Astrocyte of the spinal cord (primary cell): ENCODE measurements at places on chromosomes 3 and 15.

GRCh38 chr15:48861813-48862431 lies 16.0 kb upstream of the EID1 start:
- peak; percentile 77 for DNase-seq

DNA sequence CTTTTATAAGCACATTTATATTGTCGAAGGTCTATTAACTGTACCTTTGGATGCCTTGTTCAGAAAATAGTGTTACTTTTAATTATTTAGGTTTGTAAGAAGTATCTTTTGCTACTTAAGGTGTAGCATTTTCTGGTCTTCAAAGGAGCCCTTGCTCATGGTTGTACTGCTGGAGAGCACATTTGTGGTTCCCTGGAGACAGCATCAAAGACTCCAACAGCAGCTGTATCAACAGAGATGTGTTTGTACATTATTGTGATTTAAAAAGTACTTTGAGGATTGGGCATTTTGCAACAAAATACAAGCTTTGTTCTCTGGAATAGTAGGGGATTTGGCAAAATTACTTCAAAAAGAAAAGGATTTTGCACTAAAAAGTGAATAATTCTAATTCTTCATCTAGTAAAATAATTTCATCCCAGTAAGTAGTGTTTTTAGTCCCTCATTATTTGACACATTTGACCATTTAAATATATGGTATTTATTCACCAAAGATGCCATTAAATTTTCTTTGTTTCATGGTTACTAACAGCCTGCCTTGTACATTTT lies 16.5 kb downstream of the TBC1D23 start:
- DNase-seq: peak; percentile 59

GRCh38 chr3:126516936-126517290 lies 660 bp downstream of the UROC1 start:
- DNase-seq: no peak

DNA sequence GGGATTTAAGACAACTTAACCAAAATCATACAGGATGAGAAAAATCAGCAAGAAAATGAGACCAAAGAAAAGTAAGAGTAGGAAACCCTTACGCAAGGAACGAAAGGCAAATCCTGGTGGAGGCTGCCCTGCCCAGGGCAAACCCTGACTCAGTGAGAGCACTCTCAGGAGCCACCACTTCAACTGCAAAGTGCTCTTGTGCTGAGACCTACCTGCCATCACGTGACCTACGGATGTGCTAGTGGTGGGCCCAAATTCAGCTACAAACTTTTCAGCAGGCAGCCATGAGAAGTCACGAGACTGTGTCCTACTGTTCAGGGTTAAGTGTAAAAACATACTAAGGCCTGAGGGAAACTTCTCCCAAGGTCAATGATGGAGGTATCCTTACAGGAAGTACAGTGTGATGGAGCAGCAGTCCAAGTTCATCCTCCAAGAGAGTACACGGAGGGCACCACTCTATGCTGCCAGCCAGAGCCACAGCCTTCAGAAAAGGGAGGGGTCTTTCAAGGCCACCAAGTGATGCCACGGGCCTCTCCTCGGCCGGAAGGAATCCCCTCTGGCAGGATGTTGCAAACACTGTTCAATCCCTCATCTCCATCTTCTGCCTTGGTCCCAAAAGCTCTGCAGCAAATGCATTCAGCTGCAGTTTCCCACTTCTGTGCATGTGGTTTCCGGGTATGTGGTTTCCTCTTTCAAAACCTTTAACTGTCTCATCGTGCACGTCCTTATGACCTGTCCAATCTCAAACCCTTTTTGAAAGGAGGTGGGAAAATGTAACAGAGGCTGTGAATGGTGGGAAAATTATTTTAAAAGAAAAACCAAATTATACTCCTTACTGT lies 9.5 kb downstream of the CHSY1 start:
- peak; percentile 69 for DNase-seq

GRCh38 chr15:69631005-69631404 lies 178.4 kb downstream of the RPLP1 start:
- no peak for DNase-seq

- no peak for DNase-seq
Observed at GRCh38 chr3:133208184-133208583, 170.0 kb downstream of the TMEM108 start.

GRCh38 chr3:78013653-78014052 lies 973.8 kb downstream of the ROBO2 start:
- DNase-seq: no peak

- DNase-seq: peak; percentile 78
Observed at GRCh38 chr3:145094355-145094941, 1066.5 kb downstream of the PLOD2 start.

- DNase-seq: peak; percentile 81
Observed at GRCh38 chr3:105518806-105519418, 152.2 kb downstream of the ALCAM start.

- DNase-seq: peak; percentile 50
Observed at GRCh38 chr15:63461230-63461985, 43.0 kb upstream of the USP3 start.

- peak; percentile 33 for DNase-seq
Observed at GRCh38 chr15:39434163-39434562, 146.7 kb upstream of the THBS1 start.

- no peak for DNase-seq
Observed at GRCh38 chr3:23035927-23036640, 167.0 kb upstream of the UBE2E2 start.

- DNase-seq: no peak
Observed at GRCh38 chr3:33124638-33125037, 10.8 kb downstream of the CRTAP start.

- no peak for DNase-seq
Observed at GRCh38 chr15:95698230-95698629, 632.3 kb upstream of the NR2F2 start.

GRCh38 chr3:29922992-29923746 lies 642.3 kb downstream of the RBMS3 start:
- DNase-seq: peak; percentile 89

GRCh38 chr3:25661694-25662437 lies 2.8 kb downstream of the TOP2B start:
- no peak for DNase-seq

GRCh38 chr15:58545307-58546065 lies 113.7 kb downstream of the LIPC start:
- peak; percentile 61 for DNase-seq
